ENCODE measurements at places on chromosomes 4 and X.

- no peak for DNase-seq
Measured at GRCh38 chrX:71053217-71053621, 14.9 kb downstream of the SNX12 start.

- DNase-seq: no peak
Measured at GRCh38 chrX:13212191-13212651, 107.6 kb downstream of the ATXN3L start.

DNA sequence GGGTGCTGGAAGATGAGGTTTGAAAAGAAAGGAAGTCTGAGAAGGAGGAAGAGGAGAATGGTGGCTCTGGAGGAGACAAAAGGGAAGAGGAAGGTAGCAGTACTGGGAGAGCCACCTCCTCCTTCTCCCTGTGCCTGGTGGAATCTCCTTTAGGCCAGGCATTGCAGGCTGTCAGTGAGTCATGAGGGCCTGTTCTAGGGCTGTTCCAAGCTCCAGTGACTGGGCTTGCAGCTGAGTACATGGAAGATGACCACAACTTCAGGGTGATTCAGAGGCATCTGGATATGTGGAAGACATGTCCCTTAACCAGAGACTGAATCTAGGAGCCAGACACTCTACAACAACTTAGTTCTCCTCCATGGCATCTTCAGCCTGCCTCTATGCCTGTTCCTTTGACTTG lies 107.8 kb downstream of the EFNB1 start:
- peak; percentile 77 for DNase-seq

DNA sequence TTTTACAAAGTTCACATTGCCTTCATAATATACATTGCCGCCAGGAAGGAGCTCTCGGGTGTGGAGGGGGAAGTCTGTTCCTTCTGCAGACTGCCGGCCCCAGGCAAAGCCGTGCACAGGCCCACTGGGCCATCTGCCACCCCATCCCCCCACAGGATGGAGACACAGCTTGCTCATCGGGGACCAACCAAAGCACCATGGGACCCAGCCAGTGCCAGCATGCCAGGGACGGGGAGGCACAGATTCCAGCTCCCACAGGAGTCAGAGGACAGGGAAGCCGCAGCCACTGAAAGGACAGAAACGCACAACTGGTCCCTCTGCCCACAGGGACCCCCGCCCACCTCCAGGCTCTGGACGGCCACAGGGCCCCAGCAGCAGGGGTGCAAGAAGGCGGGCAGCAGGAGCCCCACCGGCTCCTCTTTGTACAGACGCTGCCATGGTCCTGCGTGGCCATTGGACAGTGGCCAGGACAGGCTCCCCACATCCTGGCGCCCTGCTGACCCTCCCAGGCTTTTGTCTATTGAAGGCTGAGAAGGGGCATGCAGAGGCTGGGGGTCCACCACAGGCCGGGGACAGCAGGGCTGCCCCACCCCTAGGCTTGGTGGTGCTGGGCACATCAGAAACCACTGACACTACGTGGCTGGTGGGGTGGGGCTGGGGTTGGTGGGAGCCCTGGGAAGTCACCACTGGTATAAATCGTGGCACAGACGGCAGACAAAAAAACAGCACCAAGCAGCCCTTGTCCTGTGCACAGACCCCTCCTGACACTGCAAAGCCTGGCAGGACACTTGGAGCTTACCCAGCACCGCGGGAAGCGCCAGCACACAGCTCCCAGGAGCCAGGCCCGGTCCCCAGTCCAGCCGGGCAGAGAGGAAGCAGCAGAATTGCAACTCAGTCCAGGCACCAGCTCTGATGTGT lies 89.0 kb downstream of the FAM53A start:
- DNase-seq: no peak

- peak; percentile 41 for DNase-seq
Measured at GRCh38 chr4:8538703-8539567, 41.3 kb upstream of the GPR78 start.

- DNase-seq: peak; percentile 29
Measured at GRCh38 chr4:146255463-146255862, 41.1 kb downstream of the REELD1 start.

DNA sequence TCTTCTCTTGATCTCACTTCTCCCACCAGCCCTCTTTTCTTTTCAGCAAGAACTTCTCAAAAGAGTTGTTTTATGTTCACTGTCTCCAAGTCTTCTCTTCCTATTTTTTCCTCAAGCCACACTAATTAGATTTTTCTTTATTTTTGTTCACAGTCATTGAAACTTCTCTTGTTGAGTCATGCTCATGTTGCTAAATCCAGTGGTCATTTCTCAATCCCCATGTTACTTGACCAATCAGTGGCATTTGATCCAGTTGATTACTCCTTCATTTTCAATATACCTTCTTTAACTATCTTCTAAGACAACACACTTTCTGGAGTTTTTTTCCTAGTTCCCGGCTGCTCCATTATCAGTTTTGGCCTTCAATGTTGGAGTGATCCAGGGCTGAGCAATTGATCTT lies 103.1 kb upstream of the LSM6 start:
- DNase-seq: no peak
